Progenitor cell of endocrine pancreas (in vitro differentiated cells): ENCODE measurements at places on chromosomes 5 and 9. TPM values are rescaled to one million over a fixed set of nuclear protein-coding genes. Genes with fewer than 3 reads are reported as not detected.

Gene GRXCR2
- not detected in 2 replicates for total RNA-seq

- H3K27me3 ChIP-seq = no peaks in the 10 kb centered on the region
- DNase-seq = no peak
- H3K27ac ChIP-seq = no peak overlapping the region
- no peaks in the 10 kb centered on the region for H3K4me1 ChIP-seq
Measured at GRCh38 chr5:138716456-138716924, 36.7 kb upstream of the CTNNA1 start.

GRCh38 chr5:16855485-16855884 lies 80.6 kb downstream of the MYO10 start:
- H3K4me1 ChIP-seq = peaks cover 9% of the 10 kb centered on the region
- H3K27ac ChIP-seq = no peak overlapping the region
- H3K36me3 ChIP-seq = peaks cover 2% of the 10 kb centered on the region
- no peaks in the 10 kb centered on the region for H3K27me3 ChIP-seq
- no peak overlapping the region for H3K4me3 ChIP-seq

DNA sequence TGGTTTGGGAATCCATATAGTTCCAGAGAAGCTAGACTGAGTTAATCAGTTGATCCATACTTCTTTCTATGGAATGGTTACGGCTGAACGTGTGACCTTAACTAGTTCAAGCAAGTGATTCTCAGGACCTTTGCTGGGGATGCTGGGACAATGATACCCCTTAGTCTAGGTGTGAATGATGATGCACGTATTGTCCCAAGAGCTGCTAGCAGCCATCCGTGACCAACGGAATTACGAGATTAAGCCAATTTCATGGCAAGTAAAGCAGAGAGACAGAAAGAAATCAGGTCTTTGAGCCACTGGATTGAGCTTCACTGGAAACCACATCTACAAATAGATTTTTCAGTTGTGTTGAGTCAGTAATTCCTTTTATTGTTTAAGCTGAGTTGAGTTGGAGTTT lies 99.2 kb upstream of the LIFR start:
- no peak for DNase-seq
- peaks cover 4% of the 10 kb centered on the region for H3K4me1 ChIP-seq
- no peak overlapping the region for H3K27ac ChIP-seq

GRCh38 chr5:113578091-113578490 lies 64.6 kb downstream of the YTHDC2 start:
- H3K27ac ChIP-seq = no peak overlapping the region
- H3K36me3 ChIP-seq = peaks cover 29% of the 10 kb centered on the region
- peaks cover 4% of the 10 kb centered on the region for H3K4me1 ChIP-seq
- DNase-seq = no peak
- H3K27me3 ChIP-seq = no peaks in the 10 kb centered on the region

- H3K36me3 ChIP-seq = no peaks in the 10 kb centered on the region
- H3K4me3 ChIP-seq = no peak overlapping the region
- no peak for DNase-seq
Measured at GRCh38 chr9:27967210-27967609, 393.9 kb upstream of the C9orf72 start.

DNA sequence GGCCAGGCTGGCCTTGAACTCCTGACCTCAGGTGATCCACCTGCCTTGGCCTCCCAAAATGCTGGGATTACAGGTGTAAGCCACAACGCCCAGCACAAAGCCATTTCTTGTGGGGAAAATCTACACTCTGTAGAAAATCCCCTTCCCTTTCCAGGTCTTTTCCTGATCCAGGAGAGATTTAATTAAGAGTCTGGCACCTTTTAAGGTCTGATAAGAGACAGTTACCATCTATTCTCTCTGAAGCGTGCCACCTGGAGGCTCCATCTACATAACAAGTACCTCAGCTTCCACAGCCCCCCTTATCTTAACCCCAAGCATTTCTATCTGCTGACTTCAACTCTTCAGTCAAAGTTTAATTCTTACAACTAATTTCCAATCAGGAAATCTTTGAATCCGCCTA lies 71.4 kb upstream of the CDK20 start:
- DNase-seq = no peak
- peaks cover 5% of the 10 kb centered on the region for H3K36me3 ChIP-seq
- peaks cover 1% of the 10 kb centered on the region for H3K4me1 ChIP-seq
- no peak overlapping the region for H3K27ac ChIP-seq

DNA sequence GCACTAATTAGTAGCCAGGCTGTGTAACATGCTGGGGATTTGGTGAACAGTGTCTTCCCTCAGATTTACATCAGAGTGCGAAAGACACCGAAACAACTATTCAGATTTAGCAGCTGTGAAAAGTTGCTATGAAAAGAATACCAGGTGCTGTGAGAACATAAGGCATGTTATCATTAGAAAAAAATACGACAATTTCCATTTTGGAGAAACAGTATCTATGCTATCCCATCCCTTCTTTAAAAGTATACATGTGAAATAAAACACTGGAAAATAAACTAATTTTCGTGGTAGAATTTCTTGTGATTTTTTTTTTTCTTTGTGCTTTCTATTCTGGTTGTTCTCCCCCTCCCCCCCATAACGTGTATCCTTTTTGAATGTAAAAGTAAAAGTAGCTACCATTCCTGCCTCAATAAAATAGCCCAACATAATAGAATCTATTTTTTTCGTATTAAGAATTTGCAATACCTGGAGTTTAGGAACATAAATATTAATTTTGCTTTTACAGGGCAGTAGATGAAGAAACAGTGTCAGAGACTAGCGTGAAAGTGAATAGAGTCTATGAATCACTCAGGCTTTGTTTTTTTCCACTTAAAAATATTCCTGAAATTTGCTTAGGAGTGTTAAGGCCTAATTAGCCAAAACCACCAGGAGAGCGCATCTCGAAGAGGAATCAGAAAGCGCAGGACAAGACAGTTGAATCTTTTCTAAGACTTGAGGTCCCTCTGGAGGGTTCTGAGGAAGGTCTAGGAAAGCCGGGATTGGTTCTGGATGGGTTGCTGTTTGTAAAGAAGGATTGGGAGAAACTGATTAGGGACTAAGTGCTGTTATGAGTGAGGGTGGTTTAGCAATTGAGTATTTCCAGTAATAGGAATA lies 813 bp upstream of the SLU7 start:
- no peaks in the 10 kb centered on the region for H3K27me3 ChIP-seq
- peaks cover 31% of the 10 kb centered on the region for H3K4me1 ChIP-seq
- H3K36me3 ChIP-seq = peaks cover 4% of the 10 kb centered on the region

DNA sequence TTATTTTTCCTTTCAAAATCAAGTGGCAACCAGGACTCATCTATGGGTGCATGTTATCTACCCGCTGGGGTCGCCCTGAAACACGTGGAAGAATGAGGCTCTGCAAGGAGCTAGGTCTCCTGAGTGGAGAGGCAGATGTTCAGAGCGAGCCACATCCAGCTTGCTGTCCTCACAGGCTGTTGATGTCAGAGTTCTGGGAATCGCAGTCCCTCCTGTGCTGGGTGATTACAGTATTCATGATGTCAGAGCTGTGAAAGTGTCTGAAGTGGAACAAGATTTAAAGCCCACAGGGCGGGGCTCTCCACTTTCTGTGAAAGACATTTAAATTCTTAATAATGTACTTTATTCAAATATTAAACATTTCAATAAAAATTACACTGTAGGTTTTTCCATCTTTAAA lies 24.4 kb upstream of the LMX1B start:
- H3K27me3 ChIP-seq = peaks cover 8% of the 10 kb centered on the region
- no peak overlapping the region for H3K27ac ChIP-seq
- H3K36me3 ChIP-seq = no peaks in the 10 kb centered on the region
- H3K4me1 ChIP-seq = peaks cover 29% of the 10 kb centered on the region
- no peak overlapping the region for H3K4me3 ChIP-seq
- no peak for DNase-seq

DNA sequence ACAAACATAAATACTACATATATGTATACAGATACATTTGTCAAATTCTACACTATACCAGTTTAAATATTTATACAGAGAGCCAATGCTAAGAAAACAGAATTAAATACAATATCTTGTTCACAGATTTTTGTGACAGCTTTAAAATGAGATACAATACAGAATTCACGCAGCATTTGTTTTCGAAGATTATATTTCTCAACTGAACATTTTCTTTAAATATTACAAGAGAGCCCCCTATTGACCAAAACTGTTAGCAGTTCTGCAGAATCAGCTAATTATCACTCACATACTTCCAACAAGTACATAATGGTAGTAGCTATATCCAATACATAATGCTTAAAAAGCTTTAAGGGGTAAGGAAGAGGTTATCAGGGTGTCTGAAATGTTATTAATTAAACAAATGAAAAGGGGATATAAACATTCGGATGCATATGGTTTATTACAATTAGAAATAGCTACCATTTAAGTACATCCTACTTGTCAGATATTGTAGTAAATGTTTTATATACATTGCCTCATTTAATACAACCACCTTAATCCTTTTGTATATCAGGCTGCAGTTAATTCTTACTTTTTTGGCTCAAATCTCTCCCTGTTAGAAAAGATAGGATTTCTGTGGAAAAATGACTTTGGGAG lies 31.7 kb downstream of the ZDHHC21 start:
- H3K36me3 ChIP-seq = peaks cover 29% of the 10 kb centered on the region
- H3K27ac ChIP-seq = no peak overlapping the region
- H3K4me3 ChIP-seq = no peak overlapping the region
- no peaks in the 10 kb centered on the region for H3K27me3 ChIP-seq
- H3K4me1 ChIP-seq = no peaks in the 10 kb centered on the region
- DNase-seq = no peak

DNA sequence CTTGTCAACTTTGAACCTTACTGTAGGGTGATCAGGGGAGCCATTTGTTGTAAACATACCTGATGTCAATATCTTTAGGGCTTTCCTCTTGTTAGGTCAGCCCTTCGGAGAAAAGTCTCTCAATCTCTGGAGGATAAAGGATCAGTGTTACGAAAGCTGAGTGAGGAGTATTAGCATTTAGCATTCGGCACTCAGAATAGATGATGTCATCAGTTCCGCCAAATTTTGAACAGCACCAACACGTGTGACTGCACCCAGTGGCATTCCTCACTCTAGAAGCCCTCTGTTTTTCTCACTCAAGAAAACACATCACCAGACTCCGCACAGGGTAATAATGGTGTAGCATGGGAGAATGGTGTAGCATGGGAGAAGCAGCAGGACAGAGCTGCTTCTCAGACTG lies 87.8 kb downstream of the RASEF start:
- peaks cover 10% of the 10 kb centered on the region for H3K36me3 ChIP-seq
- no peak overlapping the region for H3K4me3 ChIP-seq
- no peak for DNase-seq
- H3K27ac ChIP-seq = no peak overlapping the region
- H3K27me3 ChIP-seq = no peaks in the 10 kb centered on the region

- no peak overlapping the region for H3K27ac ChIP-seq
- DNase-seq = no peak
- H3K27me3 ChIP-seq = no peaks in the 10 kb centered on the region
- peaks cover 14% of the 10 kb centered on the region for H3K36me3 ChIP-seq
- peaks cover 6% of the 10 kb centered on the region for H3K4me1 ChIP-seq
- H3K4me3 ChIP-seq = no peak overlapping the region
Measured at GRCh38 chr9:113355040-113355596, 5.8 kb downstream of the BSPRY start.

- H3K4me3 ChIP-seq = no peak overlapping the region
- peak overlapping the region; percentile 41 for H3K27ac ChIP-seq
- peaks cover 21% of the 10 kb centered on the region for H3K4me1 ChIP-seq
- H3K27me3 ChIP-seq = peaks cover under 1% of the 10 kb centered on the region
- no peak for DNase-seq
Measured at GRCh38 chr5:35247648-35248034, 17.4 kb upstream of the PRLR start.
